Memory B cell (primary cell): ENCODE measurements at places on chromosomes 5 and 9.

- DNase-seq = no peak
Observed at GRCh38 chr9:111957856-111958631, 61.4 kb downstream of the UGCG start.

DNA sequence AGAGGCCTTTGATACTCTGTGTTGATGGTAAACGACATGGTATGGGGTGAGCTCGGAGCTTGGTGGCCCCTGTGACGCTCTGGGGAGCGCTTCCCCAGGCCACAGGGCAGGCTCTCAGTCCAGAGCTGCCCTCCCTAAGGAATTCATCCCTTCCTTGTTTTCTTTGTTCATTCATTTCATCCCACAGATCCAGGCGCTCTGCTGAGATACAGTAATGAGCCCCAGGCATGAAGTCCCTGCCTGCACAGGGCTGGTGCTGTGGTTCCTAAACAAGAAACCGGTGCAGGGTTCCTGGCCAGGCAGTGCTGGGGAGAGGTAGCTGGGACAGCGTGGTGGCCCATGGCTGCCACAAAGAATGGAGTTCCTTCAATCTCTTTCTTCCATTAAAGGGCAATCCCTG lies 14.4 kb downstream of the NEK6 start:
- DNase-seq = no peak

- DNase-seq = no peak
Observed at GRCh38 chr9:128495804-128496417, 8.6 kb upstream of the GLE1 start.

GRCh38 chr5:75226916-75227315 lies 9.8 kb downstream of the ANKRD31 start:
- DNase-seq = no peak

DNA sequence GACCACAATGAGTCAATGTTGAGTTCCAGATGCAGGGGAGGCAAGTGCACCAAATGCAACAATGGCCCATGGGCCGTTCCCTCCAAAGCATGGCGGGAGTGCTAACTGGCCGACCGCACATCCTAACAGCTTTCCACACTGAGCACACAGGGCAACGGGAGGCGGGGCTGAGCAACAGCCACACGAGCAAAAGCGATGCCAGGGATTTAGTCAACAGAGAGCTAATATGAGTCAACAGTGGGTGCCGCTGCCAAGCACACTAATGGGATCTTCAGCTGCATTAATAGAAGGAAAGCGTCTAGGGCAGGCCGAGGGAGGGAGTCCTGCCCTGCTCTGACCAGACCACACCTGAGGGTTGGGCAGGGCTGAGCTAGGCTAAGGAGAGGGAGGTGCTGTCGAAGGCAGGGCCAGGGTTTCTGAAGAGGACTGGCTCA lies 4.6 kb downstream of the EPB41L4B start:
- DNase-seq = no peak

DNA sequence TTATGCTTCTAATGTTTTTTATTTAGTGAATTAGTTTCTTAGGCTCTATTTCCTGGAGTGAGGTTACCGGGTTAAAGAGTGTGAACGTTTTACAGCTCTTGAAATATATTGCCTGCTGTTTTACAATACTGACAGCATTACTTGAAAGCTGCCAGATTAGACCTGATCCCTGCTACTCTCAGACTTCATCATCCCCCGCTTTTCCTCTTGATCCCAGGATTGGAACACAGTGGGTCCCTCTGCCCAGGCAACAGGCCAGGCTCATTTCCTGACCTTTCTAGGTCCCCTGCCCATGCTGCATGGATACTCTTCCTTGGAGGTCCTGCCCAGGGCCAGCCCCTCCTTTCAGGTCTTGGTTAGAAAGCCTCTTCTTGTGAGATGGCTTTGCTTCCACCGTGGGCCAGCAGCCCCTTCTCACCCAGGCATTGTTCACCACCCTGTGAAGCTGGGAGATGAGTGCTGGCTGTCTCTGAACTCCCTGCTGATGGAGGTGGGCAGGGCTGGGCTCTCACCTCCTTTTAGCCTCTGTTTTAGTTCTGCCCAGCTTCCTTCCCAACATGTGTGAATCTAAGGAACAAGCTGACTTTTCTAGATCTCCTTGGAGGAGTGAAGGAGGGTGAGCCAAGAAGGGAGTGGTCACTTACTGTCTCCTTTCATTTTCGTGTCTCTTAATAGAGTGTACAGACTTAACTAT lies 15.5 kb upstream of the FAM120AOS start:
- no peak for DNase-seq

DNA sequence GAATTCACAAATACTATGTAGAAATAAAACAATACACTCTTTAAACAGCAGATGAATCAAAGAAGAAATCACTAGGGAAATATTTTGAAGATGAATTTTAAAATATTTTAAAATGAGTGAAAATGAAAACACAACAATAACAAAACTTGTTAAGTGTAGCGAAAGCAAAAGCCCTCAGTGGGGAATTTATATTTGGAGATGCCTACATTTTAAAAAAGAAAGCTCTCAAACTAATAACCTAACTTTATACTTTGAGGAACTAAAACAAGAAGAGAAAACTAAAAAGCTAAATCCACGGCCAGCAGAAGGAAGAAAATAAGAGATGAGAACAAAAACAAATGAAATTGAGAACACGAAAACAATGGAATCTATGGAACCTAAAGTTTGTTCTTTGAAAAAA lies 22.7 kb downstream of the SPDL1 start:
- no peak for DNase-seq
